Foreskin keratinocyte (primary cell): ENCODE measurements at places on chromosomes 2 and 18.

- DNase-seq, result peak; percentile 79
Measured at GRCh38 chr2:222844323-222844722, 16.5 kb upstream of the ACSL3 start.

GRCh38 chr2:23249348-23249747, 135.6 kb upstream of the KLHL29 start:
- DNase-seq, result no peak

- no peak for DNase-seq
Measured at GRCh38 chr2:111194835-111195621, 74.3 kb downstream of the BCL2L11 start.

DNA sequence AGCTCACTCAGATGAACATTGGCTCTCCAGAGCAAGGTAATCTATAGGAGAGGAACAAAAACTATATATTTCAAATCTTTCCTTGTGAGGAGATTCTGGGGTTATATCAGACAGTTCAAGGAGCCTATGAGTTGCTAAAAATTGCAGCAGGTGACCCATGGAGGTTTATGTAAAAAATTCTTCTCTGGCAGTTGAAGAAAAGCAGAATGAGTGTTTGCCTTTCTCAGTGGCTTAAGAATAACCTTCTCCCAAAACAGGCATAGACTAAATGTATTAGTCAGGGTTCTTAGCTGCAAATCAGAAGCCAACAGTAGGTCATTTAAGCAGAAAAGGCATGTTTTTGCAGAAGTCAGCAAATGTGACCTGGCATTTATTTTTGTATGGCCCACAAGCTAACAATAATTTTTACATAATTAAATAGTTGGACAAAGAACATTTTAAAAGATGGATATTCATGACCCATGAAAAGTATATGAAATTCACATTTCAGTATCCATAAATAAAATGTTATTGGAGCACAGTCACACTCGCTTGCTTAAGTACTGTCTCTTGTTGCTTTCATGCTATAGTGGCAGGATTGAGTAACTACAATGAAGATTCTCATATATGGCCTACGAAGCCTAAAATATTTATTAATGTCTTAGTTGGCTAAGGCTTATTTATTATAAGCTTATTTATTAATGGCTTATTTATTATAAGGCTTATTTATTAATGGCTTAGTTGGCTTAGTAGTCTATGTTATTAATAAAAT, 93.4 kb upstream of the TLK1 start:
- DNase-seq, result no peak
